ENCODE measurements at places on chromosomes 6 and 20.

GRCh38 chr6:144725736-144726522 is 440.8 kb downstream of the UTRN start:
- peak; percentile 3 for DNase-seq

- no peak for DNase-seq
Measured at GRCh38 chr6:90156861-90157260, 139.8 kb downstream of the BACH2 start.

DNA sequence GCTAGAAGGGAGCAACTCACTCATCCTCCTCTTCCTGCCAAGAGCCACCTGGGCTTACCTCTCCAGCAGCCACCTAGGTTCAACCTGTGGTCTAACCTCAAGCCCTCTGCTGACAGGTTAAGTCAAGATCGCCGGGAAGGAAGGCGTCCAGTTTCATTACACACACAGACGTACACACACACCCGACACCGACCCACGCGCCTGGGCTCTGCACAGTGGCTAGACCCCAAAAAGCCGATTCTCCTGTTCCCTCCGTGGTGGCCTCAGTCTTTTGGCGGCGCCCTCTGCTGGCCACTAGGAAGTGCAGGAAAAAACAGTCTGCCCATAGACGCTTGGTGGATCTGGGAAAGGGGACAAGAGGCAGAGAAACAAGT is 52.8 kb downstream of the MRPL14 start:
- DNase-seq = peak; percentile 83

- DNase-seq = peak; percentile 73
Measured at GRCh38 chr20:61980647-61981583, 84.8 kb downstream of the TAF4 start.

DNA sequence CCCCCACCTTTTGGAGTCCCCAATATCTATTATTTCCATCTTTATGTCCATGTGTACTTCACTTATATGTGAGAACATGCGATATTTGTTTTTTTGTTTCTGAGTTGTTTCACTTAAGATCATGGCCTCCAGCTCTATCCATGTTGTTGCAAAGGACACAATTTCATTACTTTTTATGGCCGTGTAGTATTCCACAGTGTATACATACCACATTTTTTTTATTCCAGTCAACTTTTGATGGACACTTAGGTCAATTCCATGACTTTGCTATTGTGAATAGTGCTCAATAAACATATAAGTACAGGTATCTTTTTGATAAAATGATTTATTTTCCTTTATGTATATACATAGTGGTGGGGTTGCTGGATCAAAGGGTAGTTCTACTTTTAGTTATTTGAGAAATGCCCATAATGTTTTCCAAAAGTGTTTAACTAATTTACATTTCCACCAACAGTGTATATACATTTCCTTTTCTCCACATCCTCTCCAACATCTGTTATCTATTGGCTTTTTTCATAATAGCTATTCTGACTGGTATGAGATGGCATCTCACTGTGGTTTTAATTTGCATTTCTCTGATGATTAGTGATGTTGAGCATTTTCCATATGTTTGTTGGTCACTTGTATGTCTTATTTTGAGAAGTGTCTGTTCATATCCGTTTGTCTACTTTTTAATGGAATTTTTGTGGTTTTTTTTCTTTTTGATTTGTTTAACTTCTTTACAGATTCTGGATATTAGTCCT is 34.0 kb upstream of the COL10A1 start:
- no peak for DNase-seq

- no peak for DNase-seq
Measured at GRCh38 chr6:92126088-92126487, 1293.3 kb downstream of the EPHA7 start.

- DNase-seq = no peak
Measured at GRCh38 chr20:52524861-52525260, 333.3 kb upstream of the ZFP64 start.

- DNase-seq = peak; percentile 60
Measured at GRCh38 chr6:110878751-110879522, 4.4 kb downstream of the AMD1 start.

GRCh38 chr6:144447472-144447871 is 162.3 kb downstream of the UTRN start:
- DNase-seq = no peak

DNA sequence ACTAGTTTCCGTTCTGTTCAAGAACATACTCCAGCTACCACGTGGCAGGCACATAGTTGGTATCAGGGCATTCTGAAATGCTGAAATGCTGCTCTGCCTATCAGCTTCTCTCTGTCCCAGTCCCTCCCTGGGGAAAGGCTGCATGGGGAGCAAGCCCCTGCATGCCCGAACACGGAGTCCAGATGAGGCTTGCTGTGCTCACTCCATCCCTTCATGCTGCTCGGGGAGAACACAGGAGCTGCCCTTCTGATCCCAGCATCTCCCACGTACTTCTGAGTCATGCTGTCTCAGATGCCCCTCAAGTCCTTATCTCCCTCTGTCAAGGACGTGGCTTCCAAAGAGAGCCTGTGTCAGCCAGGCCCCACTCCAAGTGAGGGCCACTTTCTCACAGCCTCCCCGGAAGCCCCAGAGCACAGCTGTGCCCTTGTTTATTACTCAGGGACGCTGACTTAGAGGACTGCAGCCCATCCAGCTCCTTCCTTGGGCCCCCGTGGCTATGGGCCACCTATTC is 29.4 kb downstream of the THBS2 start:
- DNase-seq = no peak

GRCh38 chr6:657743-658142 is 843 bp upstream of the HUS1B start:
- no peak for DNase-seq

- no peak for DNase-seq
Measured at GRCh38 chr6:54903884-54904283, 57.3 kb downstream of the FAM83B start.

DNA sequence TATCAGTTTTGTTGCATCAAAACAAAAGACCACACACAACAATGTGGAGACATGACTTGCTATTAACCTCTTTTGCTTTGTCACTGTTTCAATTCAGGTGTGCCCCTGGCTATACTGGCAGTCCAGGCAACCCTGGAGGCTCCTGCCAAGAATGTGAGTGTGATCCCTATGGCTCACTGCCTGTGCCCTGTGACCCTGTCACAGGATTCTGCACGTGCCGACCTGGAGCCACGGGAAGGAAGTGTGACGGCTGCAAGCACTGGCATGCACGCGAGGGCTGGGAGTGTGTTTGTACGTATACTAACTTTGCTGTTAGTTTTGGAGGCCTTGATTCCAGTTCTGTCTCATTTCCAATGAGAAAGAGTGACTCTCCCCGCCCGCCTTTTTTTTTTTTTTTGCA is 356.9 kb downstream of the ARHGAP18 start:
- DNase-seq = no peak

DNA sequence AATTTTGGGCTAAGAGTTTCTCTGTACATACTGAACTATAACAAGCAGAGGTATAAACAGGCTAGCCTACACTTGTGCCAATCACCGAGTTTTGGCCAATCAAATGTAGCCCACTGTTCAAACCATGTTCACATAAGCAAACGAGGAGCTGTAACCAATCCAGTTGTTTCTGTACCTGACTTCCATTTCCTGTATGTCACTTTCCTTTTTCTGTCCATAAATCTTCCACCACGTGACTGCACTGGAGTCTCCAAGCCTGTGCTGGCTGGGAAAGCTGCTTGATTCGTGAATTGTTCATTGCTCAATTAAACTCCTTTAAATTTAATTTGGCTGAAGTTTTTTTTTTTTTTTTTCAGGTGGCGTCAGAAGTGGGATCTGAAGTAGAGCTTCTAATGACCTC is 332.9 kb downstream of the RNF144B start:
- no peak for DNase-seq

DNA sequence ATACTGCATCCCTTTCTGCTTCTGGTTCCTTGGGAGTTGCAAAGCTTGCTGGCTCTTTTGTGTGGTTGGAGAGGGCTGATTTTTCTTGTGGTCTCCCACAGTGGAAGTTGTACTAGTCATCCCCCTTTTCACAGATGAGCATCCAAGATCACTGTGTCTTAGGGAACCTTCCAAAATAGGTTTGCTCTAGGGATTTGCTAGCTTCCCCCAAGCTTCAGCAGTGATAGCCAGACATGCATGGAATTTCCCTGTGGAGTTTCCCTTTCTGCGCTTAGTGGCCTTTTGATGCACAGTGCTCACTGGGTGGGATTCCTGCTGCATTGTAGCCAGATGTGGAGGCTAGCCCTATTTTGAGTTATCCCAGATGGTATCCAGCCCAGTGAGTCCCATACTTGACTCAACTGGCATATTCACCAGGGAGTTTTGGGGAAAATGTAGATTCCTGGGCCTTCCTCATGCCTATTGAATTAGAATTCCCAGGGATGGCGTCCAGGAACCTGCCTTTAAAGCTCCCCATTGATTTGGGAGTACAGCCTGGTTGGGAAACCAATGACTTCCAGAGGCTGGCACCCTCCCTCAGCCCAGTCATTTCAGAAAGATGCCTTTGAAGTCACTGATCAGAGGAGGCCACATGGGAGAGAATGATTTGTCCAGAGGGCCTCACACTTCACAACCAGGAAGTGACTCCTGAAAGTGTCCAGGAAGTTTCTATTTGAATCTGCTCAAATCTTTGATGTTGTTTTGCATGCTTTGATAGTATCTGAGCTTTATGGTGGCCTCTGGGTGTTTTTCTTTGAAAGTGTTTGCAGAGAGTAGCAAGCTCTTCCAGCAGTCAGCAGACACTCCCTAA is 25.9 kb downstream of the PPARD start:
- no peak for DNase-seq

- no peak for DNase-seq
Measured at GRCh38 chr20:50594591-50595432, 84.6 kb downstream of the PTPN1 start.

- no peak for DNase-seq
Measured at GRCh38 chr6:125480571-125480970, 178.8 kb upstream of the HDDC2 start.

DNA sequence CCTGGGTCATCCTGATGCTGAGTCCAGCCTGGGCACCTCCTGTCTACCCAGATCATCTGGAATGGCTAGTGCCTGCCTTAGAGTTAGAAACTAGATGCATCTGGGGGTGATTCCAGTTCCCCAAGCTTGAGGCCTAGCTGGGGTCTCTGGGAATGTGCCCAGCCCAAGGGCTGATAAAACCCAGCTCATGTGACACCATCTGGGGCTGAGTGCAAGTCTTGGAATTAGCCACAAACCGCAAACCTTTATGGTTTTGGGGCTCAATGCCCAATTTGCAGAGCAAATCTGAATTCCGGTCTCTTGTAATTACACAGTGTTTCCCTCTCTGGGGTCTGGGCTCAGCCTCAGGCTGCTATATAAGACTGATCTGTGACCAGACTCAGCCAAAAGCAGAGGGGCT is at the start of gene BPIFB4:
BPIFB4 (plus strand) TSS at position 385 of the 400 bp plus-strand sequence. CDS start 1,884 bp downstream, outside the sequence.
- DNase-seq = no peak

DNA sequence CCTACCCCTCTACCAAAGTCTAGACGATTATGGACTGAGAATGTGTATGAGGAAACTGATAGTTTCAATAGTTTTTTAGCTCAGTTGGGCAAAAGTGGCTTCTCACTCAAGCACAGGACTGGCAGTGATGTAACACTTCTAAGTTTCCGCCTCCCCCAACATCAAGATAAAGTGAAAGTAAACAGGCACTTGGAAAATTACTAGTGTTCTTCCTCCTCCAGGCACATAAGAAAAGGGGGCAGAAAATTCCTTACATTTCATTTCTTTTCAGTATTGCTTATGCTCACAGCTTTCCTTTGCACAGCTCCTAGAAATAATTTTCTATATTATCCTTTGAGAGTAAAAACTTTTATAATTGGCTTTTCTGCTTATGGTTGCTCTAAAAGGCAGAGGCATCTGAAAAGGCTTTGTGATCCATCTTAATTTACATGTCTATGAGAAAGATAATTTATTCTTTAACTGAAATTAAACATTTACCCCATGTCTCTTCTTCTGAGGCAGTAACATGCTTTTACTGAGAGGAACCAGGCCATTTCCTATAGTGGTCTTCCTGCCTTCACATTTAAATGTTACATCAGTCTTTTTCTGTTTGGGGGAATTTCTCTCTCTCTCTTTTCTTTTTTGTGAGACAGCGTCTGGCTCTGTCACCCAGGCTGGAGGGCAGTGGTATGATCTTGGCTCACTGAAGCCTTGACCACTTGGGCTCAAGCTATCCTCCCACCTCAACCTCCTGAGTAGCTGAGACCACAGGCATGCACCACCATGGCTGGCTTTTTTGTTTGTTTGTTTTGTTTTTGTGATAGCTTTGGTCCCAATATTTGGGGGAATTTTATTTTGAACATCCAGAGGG is 65.0 kb upstream of the EEF1A1 start:
- no peak for DNase-seq

DNA sequence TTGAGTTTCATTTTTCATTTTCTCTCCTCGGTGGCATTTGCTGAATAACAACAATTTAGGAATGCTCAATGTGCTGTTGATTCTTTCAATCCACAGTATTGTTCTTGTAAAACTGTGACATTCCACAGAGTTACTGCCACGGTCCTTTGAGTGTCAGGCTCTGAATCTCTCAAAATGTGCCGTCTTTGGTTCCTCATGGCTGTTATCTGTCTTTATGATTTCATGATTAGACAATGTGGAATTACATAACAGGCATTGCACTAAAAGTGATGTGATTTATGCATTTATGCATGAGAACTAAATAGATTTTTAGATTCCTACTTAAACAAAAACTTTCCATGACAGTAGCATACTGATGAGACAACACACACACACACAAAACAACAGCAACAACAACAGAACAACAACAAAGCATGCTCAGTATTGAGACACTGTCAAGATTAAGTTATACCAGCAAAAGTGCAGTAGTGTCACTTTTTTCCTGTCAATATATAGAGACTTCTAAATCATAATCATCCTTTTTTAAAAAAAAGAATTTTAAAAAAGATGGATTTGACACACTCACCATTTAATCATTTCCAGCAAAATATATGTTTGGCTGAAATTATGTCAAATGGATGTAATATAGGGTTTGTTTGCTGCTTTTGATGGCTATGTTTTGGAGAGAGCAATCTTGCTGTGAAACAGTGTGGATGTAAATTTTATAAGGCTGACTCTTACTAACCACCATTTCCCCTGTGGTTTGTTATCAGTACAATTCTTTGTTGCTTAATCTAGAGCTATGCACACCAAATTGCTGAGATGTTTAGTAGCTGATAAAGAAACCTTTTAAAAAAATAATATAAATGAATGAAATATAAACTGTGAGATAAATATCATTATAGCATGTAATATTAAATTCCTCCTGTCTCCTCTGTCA is 88.1 kb downstream of the SNAP25 start:
- DNase-seq = no peak

GRCh38 chr6:65450451-65450850 is 256.6 kb downstream of the EYS start:
- no peak for DNase-seq

GRCh38 chr6:105746509-105746908 is 339.6 kb upstream of the PRDM1 start:
- DNase-seq = no peak

- peak; percentile 14 for DNase-seq
Measured at GRCh38 chr6:84967389-84967788, 203.0 kb upstream of the TBX18 start.

GRCh38 chr6:166313255-166314070 is 5.3 kb upstream of the PRR18 start:
- peak; percentile 74 for DNase-seq

Measured in SK-N-SH (cell line).